Non-pigmented ciliary epithelial cell (primary cell): ENCODE measurements at places on chromosomes 11 and 22.

DNA sequence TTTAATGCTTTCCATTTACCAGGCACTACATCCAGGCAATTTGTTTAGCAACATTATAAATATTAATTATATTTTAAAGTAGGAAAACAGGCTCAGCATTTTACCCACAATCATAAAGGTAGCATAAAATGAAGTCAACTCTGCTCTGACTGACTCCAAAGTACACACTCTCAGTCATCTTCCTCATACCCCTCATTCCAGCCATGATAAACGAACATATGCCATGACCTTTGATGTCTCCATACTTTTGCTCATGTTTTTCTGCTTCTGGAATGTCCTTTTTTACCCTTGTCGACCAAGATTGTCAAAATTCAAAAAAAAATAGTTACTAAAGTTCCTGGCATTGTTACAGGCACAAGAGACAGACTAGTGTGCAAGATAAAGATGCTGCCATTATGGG lies 77.7 kb upstream of the SOX6 start:
- DNase-seq: no peak

GRCh38 chr11:86722006-86722405 lies 49.6 kb upstream of the ME3 start:
- DNase-seq: peak; percentile 35

- DNase-seq: no peak
These were observed 15.9 kb downstream of the TSPAN18 start for GRCh38 chr11:44742508-44743246.

DNA sequence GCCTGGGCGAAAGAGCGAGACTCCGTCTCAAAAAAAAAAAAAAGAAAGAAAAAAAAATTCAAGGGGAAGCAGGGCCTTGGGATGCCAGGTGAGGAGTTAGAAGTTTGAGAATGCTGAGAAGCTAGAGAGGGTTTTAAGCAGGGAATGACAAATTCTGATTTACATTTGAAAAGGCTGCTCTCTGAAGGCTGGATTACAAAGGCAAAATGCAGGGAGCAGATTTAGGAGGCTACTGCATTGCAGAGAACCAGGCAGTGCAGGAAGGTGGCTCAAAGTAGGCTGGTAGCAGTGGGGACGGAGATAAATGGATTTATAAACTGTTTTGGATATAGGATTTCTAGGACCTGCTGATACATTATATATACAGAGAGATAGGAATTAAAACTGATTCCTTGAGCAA lies 66.6 kb downstream of the KCNC1 start:
- DNase-seq: no peak

GRCh38 chr22:46085828-46086576 lies 64.3 kb upstream of the PPARA start:
- no peak for DNase-seq

DNA sequence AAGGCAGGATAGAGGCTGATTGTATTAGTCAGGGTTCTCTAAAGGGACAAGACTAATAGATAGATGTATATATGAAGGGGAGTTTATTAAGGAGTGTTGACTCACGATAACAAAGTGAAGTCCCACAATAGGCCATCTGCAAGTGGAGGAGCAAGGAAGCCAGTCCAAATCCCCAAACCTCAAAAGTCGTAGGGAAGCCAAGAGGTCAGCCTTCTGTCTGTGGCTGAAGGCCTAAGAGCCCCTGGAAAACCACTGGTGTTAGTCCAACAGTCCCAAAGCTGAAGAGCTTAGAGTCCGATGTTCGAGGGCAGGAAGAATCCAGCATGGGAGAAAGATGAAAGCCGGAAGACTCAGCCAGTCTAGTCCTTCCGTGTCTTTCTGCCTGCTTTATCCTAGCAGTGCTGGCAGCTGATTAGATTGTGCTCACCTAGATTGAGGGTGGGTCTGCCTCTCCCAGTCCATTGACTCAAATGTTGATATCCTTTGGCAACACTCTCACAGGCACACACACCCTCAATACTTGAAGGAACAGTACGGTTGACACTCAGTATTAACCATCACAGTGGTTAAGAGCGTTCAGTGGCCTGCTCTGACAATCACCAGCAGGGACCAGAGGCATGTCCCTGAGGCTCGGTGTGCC lies 135.6 kb downstream of the CSNK2A3 start:
- DNase-seq: no peak

- DNase-seq: no peak
These were observed 74.6 kb downstream of the RAB30 start for GRCh38 chr11:82996966-82997606.

DNA sequence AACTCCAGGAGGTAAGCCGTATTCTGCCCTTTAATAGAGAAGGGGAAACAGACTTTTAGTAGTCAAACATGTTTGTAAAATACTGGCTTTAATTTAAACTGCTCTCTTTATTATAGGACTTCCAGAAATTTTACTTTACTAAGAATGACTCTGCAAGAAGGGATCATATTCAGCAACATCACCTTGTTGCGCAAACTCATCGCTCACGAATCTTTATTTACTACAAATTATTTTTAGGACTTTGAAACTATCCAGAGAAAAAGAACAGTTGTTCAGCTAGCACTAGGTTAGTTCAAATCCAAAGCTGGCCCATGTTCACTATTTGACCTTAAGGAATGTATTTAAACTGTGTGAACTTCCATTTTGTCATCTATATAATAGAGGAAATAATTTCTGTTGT lies 498.3 kb upstream of the TENM4 start:
- no peak for DNase-seq

DNA sequence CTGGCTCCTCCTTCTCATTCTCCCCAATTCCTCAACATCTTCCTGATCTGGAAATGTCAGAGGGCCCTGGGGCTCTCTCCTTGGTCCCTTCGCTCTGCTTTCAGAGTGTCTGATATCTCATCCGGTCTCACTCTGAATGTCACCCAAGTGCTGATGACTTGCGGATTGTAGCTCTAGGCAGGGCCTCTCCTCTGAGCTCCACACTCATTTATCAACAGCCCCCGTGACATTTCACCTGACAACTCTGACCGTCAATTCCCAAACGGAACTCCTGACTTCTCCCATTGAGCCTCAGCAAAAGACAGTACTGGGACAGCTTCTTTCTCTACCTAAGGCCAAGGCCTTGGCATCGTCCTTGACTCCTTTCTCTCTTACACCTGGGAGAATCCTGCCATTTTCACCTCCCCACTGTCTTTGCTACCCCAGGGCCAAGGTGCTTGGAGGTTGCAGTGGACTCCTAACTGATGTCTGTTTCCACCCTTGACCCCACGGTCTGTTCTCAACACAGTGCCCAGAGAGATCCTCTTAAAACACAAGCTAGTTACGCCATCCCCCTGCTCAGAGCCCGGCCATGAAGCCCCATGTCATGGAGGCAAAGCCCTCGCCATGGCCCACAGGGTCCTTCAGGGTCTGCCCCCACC lies 57.5 kb upstream of the THY1 start:
- no peak for DNase-seq

GRCh38 chr11:28965819-28966218 lies 857.6 kb downstream of the METTL15 start:
- no peak for DNase-seq

DNA sequence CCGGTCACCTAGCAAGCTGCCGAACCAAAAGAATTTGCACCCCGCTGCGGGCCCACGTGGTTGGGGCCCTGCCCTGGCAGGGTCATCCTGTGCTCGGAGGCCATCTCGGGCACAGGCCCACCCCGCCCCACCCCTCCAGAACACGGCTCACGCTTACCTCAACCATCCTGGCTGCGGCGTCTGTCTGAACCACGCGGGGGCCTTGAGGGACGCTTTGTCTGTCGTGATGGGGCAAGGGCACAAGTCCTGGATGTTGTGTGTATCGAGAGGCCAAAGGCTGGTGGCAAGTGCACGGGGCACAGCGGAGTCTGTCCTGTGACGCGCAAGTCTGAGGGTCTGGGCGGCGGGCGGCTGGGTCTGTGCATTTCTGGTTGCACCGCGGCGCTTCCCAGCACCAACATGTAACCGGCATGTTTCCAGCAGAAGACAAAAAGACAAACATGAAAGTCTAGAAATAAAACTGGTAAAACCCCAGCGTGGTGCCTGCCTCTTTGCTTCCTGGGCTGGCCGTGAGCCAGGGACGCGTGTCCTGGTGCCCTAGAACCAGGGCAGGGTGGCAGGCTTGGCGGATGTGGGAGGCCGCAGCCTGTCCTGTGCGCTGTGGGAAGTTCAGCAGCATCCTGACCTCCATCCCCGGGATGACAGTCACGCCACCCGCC lies 13.2 kb downstream of the CCND1 start:
- DNase-seq: no peak

- DNase-seq: no peak
These were observed 43.2 kb downstream of the PANX1 start for GRCh38 chr11:94171693-94172440.

DNA sequence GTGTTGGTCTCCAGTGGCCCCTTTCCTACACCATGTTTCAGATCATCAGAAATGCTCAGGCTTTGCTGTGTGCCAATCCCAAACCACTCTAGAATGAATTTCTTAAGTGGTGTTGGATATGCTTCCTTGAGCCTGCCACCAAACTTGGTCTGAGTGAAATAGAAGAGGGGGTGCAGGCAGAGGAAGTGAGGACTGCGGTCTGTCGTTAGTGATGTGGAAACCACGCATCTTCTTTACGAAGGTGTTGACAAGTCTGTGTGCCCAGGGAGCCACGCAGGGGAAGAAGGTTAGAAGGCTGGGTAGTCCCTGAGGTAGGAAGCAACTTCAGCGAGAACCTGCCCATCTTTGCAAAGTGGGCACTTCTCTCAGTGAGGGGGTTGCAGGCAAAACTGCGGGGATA lies 187.4 kb upstream of the NAV2 start:
- DNase-seq: no peak

GRCh38 chr11:85595285-85595884 lies 31.8 kb downstream of the DLG2 start:
- peak; percentile 15 for DNase-seq

GRCh38 chr11:66768088-66768521 lies 39.1 kb upstream of the SPTBN2 start:
- DNase-seq: peak; percentile 27

- DNase-seq: no peak
These were observed 12.0 kb upstream of the EFCAB6 start for GRCh38 chr22:43823911-43824665.

GRCh38 chr11:116882386-116882785 lies 45.0 kb upstream of the APOA1 start:
- peak; percentile 51 for DNase-seq

GRCh38 chr11:60658409-60658808 lies 41.0 kb upstream of the MS4A8 start:
- DNase-seq: no peak

- no peak for DNase-seq
These were observed 233.5 kb downstream of the DSCAML1 start for GRCh38 chr11:117563556-117563955.

DNA sequence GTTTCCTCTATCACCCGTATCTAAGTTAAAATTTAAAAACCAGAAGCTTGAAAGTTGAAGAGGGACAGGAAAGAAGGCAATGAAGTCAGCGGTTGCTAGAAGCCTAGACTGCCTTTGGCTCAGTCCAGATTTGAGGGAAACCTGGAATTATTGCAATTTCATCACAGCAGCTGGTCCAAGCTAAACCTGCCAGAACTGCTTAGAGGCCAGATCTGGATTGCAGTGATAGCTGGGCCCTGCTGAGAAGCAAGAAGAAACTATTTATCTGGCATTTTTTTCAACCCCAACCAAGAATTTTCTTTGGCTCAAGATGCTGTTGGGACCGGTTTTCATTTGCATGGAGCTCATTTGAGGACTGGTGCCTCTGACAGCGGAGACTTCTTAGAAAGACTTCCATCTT lies 121.5 kb upstream of the TEAD1 start:
- DNase-seq: peak; percentile 55

- DNase-seq: no peak
These were observed 41.7 kb upstream of the PLET1 start for GRCh38 chr11:112302226-112302868.

GRCh38 chr11:91104237-91104636 lies 881.4 kb upstream of the CHORDC1 start:
- DNase-seq: peak; percentile 44

DNA sequence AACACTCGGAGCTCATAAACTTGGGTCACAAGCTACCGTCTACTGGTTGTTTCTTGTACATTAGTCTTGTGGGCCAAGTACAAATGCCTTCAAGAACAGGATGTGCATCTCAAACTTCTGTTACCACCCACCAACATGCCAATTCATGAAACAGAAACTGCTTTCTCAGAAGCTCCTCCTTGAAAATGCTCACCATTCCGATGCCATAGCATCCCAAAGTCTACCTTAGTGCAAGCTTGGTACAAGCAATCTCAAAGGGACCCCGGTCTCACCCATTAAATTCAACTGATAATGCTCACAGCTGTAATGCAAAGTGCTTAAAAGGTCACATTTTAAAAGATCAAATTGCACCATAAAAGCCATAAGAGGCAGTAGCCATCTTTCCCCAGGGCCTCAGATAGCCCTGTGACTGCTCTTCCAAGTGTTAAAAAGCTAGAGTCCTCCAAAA lies 31.8 kb upstream of the CCDC34 start:
- DNase-seq: no peak

GRCh38 chr11:44258839-44259420 lies 51.0 kb downstream of the ALX4 start:
- no peak for DNase-seq

DNA sequence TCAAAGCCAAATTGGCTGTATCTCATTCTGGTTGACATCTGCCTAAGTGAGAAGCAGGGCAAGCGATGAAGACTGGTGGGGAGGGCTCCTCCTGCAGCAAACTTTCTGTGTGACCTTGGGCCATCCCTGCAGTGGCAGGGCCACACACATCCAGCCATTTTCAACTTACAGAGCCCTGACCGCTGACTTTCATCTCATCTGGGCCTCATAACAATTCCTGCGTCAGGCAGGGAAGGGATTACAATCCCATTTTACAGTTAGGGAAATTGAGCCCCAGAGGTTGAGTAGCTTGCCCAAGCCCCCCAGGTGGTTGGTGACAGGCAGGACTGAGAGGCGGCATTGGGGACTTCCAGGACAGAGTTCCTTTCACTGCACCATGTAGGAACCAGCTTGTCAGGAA lies 21.9 kb downstream of the TPBGL start:
- no peak for DNase-seq

GRCh38 chr22:17117400-17117799 lies 3.8 kb downstream of the TMEM121B start:
- no peak for DNase-seq

DNA sequence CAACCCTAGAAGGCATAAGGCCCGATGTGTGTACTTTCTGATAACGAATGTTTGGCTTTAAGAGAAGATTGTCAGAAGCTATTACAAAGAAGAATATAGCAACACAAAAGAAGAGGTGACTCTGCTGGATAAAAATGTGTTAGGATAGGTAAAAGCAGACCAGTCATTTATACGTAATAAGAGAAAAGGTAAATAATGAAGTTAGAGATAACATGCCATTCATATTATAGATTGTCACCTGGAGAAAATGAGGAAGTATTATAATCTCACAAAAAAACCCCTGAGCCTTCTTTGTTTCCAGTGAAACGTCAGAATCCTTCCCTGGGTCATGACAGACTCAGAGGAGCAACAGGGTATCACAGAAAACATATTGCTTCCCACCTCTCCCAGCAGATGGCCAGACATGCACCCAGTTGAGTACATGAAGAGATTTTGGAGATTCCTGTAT lies 36.1 kb downstream of the PPFIA1 start:
- no peak for DNase-seq
